Endothelial cell of umbilical vein (primary cell): ENCODE measurements at places on chromosomes 13 and 19. TPM values are rescaled to one million over a fixed set of nuclear protein-coding genes. Genes with fewer than 3 reads are reported as not detected.

DNA sequence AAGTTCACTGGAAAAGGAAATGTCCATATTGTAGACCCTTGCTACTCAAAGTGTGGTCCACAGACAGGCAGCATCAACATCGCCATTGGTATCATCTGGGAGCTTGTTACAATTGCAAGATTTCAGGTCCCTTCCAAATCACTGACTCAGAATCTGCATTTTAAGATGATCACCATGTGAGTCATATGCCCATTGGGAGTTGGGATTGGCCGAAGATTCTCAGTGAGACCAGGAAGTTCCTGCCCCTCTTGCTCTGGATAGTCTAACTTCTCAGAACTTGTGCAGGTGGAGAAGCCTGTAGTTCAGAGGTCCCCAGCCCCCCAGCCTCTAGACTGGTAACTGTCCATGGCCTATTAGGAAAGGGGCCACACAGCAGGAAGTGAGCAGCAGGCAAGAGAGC lies 48.9 kb upstream of the URAD start:
- no peak for DNase-seq

- no peak for DNase-seq
Observed at GRCh38 chr19:21483589-21484170, 21.7 kb upstream of the ZNF429 start.

Gene RETN
- not detected in 2 replicates for total RNA-seq

DNA sequence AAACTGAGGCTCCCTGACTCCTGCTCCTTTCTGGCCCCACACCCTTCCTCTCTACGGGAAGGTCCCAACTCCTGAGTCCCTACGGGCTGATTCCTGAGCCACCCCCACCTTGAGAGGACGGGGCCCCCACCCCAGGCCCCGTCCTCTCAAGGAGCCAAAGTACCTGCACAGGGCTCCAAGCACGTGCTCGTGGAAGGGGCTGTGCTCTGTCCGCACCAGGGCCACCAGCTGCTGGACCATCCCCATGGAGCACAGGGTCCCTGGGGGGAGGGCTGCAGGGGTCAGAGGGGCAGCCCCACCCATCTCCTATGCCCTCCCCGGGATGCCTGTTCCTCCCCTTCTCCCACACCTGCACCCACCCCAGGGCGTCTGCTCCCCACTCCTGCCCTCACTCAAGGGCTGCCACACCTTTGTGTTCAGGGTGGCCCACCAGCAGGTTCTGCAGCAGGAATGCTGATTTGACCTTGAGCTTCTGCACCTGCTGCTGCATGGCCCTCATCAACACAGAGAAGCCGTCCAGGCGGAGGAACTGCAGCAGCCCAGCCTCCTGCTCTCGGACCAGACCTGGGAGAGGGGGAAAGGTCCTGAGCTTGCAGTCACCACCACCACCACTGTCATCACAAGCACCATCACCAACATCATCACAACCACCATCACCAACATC lies 7.0 kb upstream of the PPP6R1 start:
- no peak for DNase-seq

DNA sequence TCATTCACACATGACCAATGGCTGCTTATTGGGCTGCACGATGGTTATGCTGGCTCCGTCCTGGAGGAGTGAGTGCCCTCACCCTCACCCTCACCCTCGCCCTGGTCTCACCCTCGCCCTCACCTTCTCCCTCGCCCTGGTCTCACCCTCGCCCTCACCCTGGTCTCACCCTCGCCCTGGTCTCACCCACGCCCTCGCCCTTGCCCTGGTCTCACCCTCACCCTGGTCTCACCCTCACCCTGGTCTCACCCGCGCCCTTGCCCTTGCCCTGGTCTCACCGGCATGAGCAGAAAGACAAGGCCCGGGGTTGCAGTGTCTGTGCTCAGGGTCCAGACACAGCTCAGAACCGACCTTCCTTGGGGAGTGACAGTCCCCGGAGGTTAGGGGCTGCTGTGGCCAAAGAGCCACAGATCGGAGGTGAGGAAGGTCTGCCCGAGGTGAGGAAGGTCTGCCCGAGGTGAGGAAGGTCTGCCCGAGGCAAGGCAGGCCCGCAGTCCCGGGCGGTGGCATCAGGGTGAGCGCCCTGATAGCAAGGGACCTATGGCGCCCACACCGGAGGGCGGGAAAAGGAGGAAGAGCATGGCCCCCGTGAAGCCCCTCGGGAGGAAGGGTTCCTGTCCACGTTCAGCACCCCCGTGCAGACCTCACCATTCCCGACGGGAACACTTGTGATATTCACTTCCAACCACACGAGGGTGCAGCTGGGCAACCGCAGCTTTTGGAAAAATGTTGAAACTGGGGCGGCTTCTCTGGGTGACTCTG lies 65.6 kb downstream of the MCF2L start:
- peak; percentile 42 for DNase-seq

DNA sequence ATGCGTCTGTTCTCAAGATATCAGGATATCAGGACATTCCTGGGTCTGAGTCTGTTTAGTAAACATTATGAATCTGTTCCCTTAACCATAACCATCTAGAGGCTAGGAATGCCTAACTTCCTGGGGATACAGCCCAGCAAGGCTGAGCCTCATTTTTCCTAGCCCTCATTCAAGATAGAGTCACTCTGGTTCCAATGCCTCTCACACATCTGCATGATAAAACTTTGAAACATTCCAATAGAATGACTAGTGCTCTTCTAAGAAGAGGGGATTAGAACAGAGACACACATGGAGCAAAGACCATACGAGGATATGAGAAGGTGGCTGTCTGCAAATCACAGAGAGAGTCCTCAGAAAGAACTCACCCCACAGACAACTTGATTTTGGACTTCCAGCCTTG lies 20.6 kb upstream of the CABP5 start:
- DNase-seq, result no peak

Gene PNMA8C
- total RNA-seq, result 0.07 TPM in 1 of 2 replicates, not detected in the other

Gene ZNF829
- 1.2 and 1.3 TPM in 2 replicates for total RNA-seq

GRCh38 chr13:102033857-102034331 lies 368.0 kb downstream of the FGF14 start:
- DNase-seq, result no peak

DNA sequence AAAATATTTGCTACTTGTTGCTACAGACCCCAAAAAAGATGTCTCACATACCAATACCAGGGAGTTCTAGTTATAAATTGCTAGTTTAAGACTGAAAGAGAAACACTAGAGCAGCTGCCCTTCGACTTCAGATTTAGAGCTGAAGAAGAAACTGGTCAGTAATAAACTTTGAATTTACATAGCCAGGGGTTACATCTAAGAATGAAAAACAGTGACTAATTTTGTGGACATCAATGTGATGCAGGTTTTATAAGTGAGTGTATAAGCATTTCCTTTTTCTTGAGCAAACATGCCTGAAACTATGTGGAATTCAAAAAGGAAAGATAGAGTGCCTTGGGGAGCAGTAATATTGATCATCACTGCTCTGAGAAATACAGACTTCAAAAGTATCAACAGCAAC lies 724.9 kb upstream of the MIR17HG start:
- no peak for DNase-seq

DNA sequence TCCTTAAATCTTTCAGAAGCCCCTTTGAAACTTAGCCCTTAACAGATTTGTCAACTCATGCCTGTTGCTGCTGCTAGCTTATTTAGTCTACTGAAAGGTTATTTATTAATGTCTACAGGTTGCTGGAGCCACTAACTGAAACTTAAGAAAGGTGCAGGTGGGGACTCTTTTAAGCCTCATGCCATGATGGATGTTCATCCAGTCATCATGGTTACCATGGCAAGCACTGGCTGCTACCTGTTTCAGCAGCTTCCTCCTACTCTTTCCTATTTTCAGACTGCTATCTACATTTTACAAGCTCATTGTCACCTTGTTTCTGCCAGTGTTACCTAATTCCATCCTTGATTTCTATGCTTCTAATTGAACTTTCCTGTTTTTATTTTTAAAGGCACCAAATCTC lies 27.1 kb downstream of the DGKH start:
- DNase-seq, result no peak

GRCh38 chr13:60369242-60369641 lies 27.8 kb upstream of the TDRD3 start:
- DNase-seq, result no peak

Gene HIF3A
- total RNA-seq, result 8.1 and 8.5 TPM in 2 replicates

Gene SIGLEC5
- total RNA-seq, result not detected in 2 replicates

DNA sequence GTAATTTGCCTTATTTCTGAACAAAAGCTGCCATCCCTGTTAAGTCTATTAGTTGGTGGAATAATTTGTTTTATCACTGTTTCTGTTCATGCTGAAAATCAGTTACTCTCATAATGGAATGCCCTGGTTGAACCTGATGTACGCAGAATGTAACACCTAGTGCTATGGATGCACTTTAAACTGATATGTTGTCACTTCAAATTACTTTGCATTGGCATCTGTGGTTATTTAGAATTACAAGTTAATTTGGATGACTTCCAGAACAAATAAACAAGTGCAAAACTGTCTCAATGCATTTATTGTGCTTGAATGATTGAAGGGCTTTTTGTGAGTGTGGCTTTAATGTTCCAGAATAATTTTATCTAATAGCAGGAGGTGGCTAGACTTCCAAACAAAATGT lies 368.2 kb upstream of the SLITRK5 start:
- no peak for DNase-seq

GRCh38 chr19:13362668-13363067 lies 143.6 kb downstream of the CACNA1A start:
- no peak for DNase-seq

Gene RDH8
- total RNA-seq, result not detected in 2 replicates

- DNase-seq, result peak; percentile 60
Observed at GRCh38 chr19:12676384-12676792, 5.3 kb downstream of the DHPS start.

DNA sequence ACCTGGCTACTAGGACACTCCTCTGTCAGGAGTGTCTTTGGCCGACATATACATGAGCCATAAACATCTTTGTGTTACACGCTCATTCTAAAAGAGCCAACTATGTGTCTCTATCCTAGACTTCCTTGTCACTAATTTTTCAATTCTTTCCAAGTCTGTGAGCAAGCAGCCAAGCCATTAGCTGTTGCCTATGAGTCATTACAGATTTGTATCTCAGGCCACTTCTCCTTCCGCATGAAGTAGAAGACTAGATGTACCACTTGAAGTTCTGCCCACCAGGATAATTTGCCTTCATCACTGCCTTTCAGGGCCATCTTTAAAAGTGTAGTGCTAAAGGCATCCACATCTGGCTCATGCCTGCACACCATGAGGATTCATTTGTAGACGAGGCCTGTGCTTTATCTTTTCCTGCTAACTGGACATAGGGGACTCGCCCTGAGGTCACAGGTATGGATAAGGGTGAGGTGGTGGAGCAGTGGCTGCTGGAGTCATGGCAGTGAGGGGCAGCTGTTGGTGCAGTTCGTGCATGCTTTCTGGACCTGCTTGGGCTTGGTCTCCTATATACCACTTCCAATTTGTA lies 126.1 kb upstream of the KL start:
- no peak for DNase-seq
